Activated CD8-positive, alpha-beta memory T cell treated with anti-CD3 and anti-CD28 coated beads for 4 hours (primary cell): ENCODE measurements at places on chromosomes 3 and 15.

DNA sequence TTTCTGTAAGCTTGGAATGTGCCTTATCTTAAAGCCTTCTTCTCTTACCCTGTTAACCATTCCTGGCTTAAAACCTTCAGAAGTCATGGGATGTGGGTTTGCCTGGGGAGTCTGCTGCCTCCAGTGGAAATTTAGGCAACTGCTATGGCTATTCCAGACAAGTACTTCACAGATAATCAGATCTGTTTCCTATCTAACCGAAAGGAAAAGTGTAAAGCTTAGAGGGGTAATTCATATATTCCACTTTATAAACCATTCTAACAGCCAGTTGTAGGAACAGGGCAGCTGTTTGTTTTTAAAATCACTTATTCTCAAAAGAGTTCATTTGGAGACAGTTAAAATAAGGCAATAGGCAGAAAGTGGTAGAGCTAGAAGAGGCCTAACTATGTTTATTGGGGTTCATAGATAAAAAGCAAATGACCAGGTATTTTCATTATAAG lies 219.9 kb downstream of the TCF12 start:
- no peak for DNase-seq

GRCh38 chr3:127289706-127290575 lies 2.1 kb upstream of the PRR20G start:
- DNase-seq, result no peak

DNA sequence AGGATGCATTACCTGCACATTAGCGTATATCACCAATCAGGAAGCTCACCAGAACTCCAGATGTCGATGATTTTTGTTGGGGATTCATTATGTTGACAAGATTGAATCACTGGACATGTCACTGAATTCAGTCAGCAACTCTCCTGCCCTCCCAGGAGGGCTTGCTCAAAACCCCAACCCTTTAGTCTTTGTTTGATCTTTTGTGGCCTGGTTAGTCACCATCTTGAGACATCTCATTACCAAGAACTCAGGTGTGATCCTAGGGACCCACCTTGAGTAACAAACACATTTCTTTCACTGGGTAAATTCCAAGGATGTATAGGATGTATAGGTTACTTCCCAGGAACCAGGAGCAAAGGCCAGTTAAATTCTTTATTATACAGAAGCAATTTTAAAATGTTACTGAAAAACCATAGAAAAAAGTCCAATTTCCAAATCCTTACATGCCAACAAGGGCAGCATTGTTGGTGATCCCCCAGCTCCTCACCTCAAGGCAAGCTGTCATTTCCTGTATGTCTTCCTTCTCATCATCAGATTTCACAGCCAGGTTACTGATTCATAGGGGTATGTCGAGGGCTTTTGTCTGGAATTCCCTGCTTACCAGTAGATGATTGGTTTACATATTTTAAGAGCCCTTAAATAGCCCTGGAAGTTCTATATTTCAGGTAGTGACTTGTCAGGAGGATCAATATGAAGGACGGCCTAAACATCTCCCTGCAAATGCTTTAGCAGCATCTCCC lies 11.7 kb downstream of the SNRPN start:
- DNase-seq, result no peak

DNA sequence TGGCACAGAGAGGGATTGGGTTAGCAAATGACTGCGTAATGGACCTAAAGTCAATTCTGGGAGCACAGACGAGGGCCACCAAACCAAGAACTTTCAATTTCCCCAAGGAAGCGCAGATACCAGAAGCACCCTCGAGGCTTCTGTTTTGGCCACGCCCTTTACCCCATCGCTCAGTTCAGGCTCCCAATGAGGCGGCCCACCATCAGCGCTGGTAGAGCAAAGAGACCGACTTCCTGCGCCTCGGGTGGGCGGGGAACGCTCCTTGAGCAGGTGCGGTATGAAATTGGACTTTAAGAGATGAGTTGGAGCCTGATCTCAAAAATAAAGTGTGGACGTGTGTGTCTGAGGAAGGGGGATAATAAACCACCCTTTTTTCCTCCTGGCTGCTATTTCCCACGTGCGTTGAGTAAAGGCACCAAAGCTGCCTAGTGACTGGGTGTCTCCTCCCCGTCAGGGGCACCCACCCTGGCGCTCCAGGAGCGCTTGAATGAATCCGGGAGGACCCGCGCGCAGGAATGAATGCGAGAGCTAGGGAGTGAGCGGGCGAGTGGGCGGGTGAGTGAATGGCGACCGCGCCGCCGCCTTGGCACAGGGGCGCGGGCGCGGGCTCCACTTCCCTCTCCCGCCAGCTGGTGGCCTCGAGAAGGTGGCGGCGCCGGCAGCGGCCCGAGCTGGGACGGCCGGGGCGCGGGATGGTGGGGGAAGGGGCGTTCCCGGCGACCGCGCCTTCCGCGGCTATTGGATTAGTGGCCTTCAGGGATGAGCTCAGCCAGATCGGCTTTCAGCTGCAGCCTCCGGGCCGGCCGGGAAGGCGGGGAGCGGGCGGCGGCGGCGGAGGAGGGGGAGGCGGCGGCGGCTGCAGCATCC lies at the start of gene SPSB4:
TSS of gene SPSB4 (plus strand) at position 772 of the 867 bp plus-strand sequence. CDS start 14,758 bp downstream, outside the sequence.
- no peak for DNase-seq

- no peak for DNase-seq
Observed at GRCh38 chr3:150739200-150739863, 23.6 kb downstream of the SIAH2 start.

DNA sequence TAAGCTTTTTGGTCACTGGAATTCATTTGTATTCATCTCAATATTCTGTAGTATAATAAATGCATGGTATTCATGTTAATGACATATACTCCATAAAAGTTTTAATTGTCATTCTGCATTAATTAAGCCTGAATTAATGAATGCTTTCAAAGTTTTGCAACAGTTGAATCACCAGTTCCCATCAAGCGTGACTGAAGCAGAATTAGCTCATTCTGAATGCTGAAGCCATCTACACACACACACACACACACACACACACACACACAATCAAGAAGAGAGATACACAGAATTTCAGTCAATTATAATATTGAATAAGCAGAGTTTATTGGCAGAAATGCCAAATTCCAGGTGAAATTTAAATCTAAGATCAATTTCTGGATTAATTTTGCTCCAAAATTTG lies 252.1 kb upstream of the KCNMB2 start:
- no peak for DNase-seq

- DNase-seq, result no peak
Observed at GRCh38 chr3:40557575-40558161, 32.9 kb downstream of the ZNF621 start.

- no peak for DNase-seq
Observed at GRCh38 chr3:42839616-42840015, 30.4 kb downstream of the ACKR2 start.
